ENCODE measurements at places on chromosomes 11 and 22.

- peak; percentile 45 for DNase-seq
Measured at GRCh38 chr11:69039501-69039900, 9.2 kb upstream of the TPCN2 start.

- no peak for DNase-seq
Measured at GRCh38 chr11:110317516-110317932, 21.1 kb upstream of the RDX start.

DNA sequence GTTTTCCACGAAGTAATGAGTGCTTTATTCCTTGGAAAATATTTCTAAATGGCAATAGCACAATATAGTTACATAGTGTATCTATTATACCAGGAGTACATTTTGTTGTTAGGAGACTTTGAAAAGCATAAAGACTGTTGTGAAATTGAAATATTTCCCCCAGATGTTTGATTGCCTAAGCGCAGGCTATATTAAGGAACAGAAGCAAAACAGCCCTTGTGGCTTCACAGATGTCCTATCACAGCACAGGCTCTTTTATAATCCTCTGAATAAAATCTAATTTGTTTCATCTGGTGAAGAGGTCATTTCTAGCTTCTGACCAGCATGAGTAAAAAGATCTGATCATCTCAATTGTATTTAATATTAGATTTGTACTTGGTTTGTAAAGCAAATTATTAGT is 48.2 kb downstream of the BSX start:
- DNase-seq = no peak

GRCh38 chr11:35600331-35600838 is 17.9 kb upstream of the FJX1 start:
- no peak for DNase-seq

- no peak for DNase-seq
Measured at GRCh38 chr11:20036626-20037335, 123.5 kb downstream of the DBX1 start.

DNA sequence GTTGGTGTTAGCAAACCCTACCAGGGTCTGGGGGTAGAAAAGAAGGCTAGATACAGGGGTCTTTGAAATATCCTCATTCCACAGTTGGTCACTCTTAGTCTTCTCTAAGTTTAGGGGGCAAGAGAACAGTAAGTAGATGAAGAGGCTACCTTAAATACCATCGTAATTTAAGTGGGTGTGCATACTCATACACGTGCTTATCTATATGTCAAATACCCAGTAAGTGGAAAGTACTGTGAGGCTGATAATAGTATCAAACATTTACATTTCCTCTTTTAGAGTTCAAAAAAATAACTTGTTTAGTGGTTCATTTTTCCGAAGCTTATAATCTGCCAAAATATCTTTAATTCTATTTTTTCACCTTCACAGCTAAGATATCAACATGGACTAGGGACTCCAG is 90.7 kb downstream of the WNT11 start:
- DNase-seq = no peak

- peak; percentile 89 for DNase-seq
Measured at GRCh38 chr11:8068605-8069221, 12.3 kb upstream of the TUB start.

GRCh38 chr22:20782596-20783299 is 8.8 kb downstream of the SERPIND1 start:
- DNase-seq = no peak

- no peak for DNase-seq
Measured at GRCh38 chr11:60124802-60125432, 36.5 kb downstream of the MS4A2 start.

DNA sequence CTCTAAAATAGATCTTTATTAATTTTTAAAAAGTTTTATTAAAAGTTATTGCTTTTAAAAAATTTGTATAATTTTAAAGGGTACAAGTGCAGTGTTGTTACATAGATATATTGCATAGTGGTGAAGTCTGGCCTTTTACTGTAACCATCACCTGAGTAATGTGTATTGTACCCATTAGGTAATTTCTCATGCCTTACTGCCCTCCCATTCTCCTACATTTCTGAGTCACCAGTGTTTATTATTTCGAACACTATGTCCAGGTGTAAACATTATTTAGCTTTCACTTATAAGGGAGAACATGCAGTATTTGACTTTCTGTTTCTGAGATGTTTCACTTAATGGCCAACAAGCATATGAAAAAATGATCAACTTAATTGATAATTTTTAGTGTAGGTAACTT is 2.3 kb downstream of the OR51G1 start:
- no peak for DNase-seq

GRCh38 chr11:135017296-135017695 is 605.3 kb upstream of the B3GAT1 start:
- no peak for DNase-seq

DNA sequence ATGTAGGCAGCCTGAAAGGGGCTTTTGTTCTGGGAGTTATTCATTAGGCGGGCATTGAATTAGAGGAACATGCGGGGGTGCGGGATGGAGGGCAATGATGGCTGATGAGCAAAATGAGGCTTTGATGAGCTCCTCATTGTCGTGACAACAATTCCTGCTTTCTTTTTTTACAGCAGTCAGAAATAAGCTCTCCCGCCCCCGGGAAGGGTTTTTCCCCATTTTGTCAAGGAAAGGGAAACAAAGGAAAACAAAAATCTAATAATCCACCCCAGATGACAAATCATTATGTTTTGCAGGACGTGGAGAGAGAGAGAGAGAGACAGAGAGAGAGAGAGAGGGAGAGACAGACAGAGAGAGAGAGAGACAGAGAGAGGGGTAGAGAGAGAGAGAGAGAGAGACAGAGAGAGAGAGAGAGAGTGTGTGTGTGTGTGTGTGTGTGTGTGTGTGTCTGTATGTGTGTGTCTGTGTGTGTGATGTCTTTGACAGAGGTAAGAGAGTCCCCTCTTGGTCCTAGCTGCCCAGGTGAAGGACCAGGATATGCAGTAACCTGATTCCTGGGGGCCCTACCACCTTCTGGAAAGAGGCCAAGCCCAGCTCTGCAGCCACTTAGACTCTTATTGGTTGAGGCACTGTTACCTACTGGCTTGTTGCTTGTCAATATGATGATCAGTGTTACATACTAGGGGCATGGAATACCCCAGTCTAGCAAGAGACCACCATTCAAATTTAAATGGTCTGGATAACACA is 46.7 kb upstream of the PARVA start:
- peak; percentile 38 for DNase-seq

DNA sequence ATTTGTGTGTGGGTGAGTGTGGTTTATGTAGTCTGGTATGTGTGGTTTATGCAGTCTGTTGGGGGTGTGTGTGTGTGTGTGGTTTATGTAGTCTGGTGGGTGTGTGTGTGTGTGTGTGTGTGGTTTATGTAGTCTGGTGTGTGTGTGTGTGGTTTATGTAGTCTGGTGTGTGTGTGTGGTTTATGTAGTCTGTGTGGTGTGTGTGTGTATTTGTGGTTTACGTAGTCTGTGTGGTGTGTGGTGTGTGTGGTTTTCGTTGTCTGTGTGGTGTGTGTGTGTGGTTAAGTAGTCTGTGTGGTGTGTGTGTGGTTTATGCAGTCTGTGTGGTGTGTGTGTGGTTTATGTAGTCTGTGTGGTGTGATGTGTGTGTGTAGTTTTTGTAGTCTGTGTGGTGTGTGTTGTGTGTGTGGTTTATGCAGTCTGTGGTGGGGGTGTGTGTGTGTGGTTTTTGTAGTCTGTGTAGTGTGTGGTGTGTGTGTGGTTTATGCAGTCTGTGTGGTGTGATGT is 26.2 kb upstream of the PARVG start:
- DNase-seq = peak; percentile 88

GRCh38 chr11:27904358-27905055 is 203.4 kb downstream of the KIF18A start:
- peak; percentile 80 for DNase-seq

GRCh38 chr11:1091332-1092083 is 16.8 kb downstream of the MUC2 start:
- DNase-seq = no peak

- no peak for DNase-seq
Measured at GRCh38 chr11:3123305-3123704, 41.8 kb downstream of the OSBPL5 start.

DNA sequence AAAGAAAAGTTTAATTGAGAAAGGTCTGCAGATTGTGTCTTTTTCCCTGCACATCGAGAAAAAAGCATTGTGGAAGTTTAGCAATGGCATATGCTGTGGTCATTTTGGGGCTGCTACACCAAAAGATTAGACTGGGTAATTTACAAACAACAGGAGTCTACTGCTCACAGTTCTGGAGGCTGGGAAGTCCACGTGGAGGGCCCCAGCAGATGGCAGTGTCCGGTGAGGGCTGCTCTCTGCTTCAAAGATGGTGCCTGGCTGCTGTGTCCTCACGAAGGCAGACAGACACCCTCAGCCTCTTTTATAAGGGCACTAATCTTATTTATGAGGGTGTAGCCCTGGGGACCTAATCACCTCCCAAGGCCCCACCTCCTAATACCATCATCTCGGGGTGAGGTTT is 21.1 kb downstream of the PHF21B start:
- DNase-seq = no peak

- no peak for DNase-seq
Measured at GRCh38 chr11:8723711-8724110, 41.1 kb downstream of the RPL27A start.

DNA sequence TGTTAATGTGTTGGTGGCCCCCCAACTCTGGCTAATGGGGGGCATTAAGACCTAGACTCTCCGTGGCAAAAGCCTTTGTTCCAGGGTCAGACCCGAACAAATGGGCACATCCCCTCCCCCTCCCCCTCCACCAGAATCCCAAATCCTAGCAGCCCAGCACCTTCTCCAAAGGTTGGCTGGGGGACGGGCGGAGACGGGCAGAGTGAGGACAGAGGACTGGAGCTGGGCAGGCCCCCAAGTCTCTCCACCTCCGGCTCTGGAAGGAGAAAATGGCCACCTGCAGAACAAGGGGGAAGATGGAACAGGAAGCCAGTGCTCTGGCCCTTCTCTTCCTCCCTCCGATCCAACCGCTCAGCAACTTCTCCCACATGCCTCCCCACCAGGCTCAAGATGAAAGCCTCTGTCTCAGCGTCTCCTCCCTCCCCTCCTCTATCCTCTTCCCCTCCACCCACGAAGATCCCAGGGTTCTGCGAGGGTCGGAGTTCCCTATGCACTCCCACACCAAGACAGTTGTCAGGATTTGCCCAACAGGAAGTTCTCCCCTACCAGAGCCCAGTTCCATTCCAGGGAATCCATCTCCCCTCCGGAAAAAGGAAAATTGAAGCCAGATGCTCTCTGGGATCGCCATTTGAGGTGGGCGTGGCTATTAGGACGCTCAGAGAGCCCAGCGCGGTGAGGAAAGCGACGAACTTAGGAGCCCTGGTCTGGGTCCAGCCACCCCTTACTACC is 20.1 kb downstream of the ADA2 start:
- peak; percentile 81 for DNase-seq

GRCh38 chr11:106463796-106464201 is 386.3 kb downstream of the AASDHPPT start:
- DNase-seq = peak; percentile 86

DNA sequence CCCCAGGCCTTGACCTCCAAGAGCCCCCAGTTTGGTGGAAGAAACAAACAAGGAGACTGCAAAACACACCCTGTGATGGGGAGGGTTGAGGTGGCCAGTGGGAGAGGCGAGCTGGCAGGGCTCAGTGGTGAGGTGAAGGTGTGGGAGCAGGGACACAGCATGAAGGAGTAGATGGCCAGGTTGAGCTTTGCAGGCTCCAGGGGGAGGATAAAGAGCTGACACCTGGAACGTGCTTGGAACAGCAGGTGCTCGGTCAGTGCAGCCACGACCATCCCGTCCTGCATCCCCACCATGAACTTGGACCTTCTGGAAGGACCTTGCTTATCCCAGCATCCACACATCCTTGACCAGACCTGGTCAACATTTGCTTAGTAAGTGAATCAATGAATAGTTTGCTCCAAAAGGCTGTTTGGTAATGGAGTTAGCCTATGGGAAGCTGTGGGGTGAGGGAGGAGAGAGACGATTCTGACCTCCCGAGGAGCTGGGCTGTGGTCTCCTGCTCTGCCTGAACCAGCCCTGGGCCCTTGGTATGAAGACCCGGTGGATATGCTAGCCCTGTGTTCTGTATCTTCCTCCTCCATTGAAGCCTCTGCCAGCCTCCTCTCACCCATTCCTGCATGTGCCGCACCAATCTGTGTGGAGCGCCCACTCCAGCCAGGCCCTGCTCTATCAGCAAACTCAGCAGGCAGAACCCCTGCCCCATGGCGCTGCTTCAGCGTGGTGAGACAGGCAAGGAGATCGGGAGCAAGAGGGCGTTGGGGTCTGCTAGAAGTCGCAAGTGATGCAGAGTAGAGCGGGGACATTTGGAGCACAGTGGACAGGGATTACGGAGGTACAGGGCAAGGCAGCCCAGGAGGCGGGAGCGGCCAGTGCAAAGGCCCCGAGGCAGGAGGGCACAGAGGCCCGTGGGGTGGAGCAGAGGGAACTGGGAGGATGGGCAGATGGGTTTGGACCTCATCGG is 9.9 kb downstream of the LINC01488 start:
- no peak for DNase-seq

- no peak for DNase-seq
Measured at GRCh38 chr11:66448523-66448922, 9.9 kb upstream of the MRPL11 start.

DNA sequence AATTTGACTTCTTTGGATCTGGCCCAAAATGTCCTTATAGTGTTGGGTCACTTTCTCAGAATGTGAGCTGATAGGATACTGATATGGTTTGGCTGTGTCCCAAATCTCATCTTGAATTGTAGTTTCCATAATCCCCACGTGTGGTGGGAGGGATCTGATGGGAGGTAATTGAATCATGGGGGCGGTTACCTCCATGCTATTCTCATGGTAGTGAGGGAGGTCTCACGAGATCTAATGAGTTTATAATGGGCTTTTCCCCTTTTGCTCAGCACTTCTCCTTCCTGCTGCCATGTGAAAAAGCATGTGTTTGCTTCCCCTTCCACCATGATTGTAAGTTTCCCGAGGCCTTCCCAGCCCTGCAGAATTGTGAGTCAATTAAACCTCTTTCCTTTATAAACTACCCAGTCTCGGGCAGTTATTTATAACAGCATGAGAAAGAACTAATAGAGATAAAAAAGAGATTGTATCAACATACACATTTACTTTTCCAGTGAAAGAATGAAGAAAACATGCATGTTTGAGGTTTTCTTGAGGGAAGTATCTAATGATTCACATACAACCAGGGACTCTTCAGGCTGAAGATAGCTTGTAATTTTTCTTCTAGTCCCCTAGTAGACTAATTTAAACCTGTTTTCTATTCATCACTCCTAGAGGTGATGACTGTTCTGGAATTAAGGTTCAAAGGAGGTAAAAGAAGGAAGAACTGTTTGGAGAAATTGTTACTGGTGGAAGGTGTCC is 17.3 kb upstream of the CSTF3 start:
- peak; percentile 38 for DNase-seq

GRCh38 chr11:3164552-3165151 is 458 bp downstream of the OSBPL5 start:
- DNase-seq = no peak

GRCh38 chr11:122910775-122911174 is 28.2 kb downstream of the JHY start:
- peak; percentile 6 for DNase-seq

GRCh38 chr11:18704698-18705097 is 6.1 kb downstream of the TMEM86A start:
- DNase-seq = no peak

- DNase-seq = no peak
Measured at GRCh38 chr11:61828379-61828628, 204 bp downstream of the FADS2 start.
